AML-193 (cell line): ENCODE measurements at places on chromosomes 5 and 9.

DNA sequence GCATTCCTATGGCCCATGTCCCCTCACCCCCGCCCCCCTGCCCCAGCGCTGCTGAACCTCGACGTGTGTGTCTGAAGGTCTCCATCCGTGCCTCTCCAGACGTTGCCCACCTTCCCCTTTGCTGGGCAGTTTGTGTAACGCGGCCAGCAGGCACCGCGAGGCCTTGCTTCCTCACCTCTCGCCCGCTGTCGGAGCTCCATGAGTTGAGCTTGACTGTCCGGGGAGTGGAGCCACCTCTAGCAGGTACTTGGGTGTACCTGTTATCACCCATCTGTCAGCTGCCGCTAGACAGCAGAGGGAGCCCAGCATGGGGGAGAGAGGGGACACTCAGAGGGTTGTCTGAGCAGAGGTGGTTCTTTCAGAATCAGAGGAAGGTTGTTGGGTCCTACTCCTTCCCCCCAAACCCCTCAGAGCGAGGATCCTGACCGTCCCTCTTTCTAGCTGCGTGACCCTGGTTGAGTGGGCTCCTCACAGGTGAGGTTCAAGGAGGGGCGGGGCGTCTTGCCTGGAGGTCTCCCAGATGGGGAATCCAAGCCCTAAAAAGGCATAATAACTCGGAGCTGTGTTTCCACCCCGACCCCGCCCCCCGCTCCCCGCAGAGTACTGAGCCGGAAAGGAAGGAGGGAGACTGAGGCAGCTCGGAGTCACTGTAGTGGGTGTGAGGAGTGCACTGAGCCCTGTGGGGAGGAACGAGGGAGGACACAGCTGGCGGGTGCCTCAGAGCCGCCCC lies 184.7 kb downstream of the C9orf50 start:
- DNase-seq = no peak

DNA sequence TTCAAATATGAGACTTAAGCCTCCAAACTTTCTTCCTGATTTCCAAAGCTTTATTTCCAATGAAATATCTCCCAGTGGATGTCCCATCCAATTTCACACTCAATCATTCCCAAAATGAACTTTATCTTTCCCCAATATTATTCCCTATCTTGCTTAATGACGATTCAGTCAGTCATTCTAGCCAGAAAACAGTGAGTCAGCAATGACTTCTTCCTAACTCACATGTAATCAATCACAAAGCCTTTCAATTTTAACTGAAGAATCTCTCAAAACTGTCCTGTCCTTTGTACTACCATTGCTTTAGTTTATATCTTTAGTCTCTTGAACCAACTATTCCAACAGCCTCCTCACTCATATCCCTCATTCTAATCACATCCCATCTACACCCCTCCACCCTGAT lies 34.9 kb downstream of the NSA2 start:
- no peak for DNase-seq

DNA sequence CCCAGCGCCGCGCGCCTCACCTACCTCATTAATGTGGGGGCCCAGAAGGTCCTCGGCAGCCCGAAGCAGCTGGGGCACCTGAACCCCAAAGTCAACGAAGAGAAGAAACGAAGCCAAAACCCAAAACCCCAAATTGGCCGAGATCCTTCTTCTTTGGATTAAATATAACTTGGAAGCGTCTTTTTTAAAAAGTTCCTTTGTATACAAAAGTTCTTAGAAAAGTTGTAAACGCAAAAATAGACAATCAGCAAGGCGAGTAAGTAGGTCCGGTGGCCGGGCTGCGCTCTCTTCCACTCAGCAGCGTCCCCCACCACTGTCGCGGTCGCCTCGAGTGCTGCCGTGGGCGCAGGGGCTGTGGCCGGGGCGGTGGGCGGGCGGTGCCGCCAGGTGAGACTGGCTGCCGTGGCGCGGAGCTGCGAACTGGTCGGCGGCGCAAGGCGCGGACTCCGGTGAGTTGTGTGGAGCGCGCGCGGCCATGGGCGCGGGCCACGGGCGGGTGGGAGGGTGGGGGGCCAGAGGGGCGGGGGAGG lies 360 bp downstream of the KLF4 start:
- DNase-seq = no peak

- no peak for DNase-seq
Measured at GRCh38 chr9:35257986-35258659, 96.3 kb downstream of the UNC13B start.

GRCh38 chr5:139644001-139644456 lies 4.1 kb upstream of the CXXC5 start:
- no peak for DNase-seq

DNA sequence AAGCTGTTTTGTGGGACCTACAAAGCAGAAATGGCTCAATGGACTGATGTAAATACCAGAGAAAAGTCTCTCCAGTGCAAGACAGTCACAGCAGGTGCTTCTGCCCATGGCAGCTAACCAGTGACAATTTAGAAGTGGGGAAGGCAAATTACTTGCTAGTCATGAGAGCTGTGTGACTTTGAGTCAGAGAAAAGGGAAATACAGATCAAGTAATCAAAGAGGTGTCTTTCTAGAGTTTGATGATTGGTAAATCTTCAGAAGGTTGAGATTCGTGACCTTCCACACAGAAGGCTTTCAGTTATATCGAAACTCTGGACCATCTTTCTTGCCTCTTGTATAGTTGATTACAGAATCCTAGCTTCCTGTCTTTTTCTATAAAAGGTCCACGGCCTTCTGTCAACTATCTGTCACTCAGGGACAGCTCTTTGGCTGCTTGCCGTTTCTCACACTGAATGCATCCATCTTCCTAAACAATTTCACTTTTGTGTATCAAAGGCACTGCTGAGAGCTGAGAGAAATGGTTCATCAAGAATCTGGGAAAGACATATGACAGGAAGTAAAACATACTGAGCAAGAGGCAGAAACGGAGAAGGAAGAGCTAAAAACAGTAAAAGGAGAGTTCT lies 993.9 kb upstream of the ACO1 start:
- DNase-seq = no peak

- no peak for DNase-seq
Measured at GRCh38 chr9:123083680-123084079, 50.2 kb downstream of the GPR21 start.

DNA sequence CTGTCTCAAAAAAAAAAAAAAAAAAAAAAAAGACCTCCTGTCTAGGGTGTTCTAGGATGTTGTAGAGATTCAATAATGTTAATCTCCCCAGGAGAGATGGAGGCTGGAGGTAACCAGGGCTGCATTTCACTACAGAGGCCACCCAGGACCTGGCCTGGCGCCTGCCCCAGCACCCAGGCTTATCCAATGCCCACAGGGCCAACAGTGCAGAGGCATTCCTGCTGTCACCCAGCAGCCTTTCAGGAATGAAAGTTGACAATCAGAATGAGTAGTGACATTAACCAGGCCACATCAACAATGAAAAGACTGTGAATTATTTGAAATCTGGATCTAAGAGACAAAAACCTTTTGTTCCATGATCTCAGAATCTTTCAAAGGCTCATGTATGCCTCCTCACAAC lies 36.2 kb upstream of the GABRP start:
- DNase-seq = no peak

DNA sequence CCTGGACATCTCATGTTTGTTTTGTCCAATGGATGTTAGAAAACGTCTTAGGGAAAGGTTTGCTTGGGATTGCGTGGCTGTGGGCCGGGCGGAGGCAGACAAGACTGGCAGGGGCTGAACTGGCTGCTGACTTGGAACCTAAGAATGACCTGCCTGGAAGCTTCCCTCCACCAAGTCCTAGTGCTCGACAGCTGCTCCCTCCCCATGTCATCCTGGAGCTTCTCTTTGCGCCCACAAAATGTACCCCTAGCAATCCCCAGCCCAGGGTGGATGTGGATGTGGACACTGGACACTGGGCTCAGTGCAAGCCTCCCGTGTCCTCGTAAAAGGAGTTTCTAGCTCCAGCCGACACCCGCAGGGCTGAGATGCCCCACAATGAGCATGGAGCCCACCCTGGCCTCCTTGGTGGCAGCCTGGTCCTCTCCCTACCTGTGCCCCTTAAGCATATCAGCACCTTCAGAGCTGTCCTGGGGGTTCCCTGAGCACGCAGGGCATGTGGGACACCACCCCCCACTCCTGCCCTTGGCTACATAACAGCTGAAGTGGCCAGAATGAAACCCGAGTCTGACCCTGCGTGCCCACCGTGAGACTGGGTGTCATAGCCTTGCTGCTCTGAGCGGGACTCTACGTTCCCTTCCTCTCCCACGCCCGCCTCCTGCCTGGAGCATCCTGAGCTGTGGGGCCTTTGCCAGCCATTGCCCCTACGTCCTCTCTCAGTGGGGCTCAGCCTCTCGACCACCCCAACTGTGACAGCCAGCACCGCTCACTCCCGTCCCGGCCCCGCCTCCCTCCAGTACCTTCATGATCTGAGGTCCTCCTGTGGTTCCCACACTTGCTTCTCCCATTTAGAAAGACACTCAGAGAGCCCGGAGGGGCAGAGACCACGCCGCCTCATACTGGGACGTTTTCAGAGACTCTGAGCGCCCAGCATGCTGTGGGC lies 180.8 kb downstream of the ROR2 start:
- DNase-seq = no peak

- no peak for DNase-seq
Measured at GRCh38 chr5:174319551-174319950, 274.0 kb downstream of the NSG2 start.

DNA sequence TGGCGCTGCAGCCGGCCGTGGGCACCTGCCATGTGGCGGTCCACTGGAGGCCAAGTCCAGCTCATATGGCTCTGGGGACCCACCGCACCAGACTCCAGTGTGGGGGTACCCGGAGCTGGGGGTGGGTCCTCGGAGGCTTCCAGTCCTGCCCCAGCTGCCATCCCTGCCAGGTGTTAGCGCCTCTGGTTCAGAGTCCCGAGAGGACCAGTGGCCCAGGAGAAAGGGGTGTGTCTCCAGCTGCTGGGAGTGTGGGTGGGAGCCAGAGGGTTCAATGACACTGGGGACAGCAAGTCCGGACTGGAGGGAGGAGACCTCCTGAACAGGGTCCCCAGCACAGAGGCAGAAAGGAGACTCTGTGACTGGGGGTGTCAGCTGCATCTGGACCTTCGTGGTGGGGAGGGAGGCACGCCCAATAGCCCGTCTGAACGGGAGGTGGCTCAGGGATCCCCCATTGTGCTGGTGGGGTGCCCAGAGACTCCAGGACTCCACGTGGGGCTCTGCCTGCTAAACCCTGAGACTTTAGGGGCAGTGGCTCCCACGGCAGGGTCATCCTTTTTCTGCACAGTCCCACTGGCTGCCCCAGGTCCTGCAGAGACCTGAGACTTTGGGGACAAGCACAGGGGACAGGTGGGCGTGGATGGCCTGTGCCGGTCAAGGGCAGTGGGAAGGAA lies 2.4 kb upstream of the AHRR start:
- no peak for DNase-seq

- DNase-seq = no peak
Measured at GRCh38 chr5:113270086-113270485, 164.7 kb downstream of the TSSK1B start.

- DNase-seq = no peak
Measured at GRCh38 chr5:36651761-36652685, 45.6 kb downstream of the SLC1A3 start.

- DNase-seq = no peak
Measured at GRCh38 chr9:87725356-87725899, 491 bp upstream of the CTSL start.

GRCh38 chr5:32639943-32640342 lies 54.6 kb downstream of the SUB1 start:
- DNase-seq = no peak

DNA sequence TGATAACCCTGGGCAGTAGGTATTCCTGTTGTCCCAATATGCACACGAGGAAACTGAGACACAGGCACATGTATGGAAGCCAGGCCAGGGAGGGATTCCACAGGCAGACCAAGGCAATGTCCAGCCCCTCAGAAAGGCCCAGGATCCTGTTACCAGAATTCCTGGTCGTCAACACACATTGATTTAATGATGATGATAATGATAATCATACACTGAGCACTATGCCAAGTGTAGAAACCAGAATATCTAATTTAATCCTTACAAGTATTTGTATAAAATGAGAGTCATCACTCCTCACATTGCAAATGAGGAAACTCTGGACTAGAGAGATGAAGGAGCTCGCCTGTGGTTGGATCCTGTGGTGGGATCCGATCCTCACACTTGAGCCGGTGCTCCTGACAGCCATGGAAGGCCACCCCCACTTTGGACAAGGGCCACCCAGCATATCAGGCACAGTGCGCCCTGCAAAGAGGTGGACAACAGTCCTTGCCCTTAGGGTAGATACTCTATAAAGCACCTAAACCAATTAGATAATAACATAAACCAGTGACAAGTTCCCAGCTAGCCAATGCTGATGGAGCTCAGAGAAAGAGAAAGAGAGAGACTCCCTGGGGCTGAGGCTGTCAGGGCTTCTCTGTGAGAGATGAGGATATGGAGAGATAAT lies 185.3 kb downstream of the SLIT3 start:
- DNase-seq = no peak

DNA sequence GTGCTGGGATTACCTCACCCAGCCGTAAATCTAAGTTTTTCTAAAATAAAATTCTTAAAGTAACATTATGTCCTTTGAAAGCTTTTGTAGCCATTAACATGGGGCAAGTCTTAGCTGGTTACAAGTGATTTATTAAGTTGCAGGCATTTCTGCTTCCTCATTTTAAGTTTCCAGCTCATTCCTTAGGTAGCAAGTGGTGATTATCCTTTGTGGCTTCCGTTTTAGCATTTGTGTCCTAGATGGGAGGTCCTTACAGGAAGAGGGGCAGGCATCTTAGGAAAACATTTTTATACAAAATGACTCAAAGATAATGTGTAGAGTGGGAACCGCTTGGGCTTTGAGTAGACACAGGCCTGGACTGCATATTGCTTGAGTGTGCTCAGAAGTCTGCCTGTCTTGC lies 35.0 kb upstream of the ROPN1L start:
- no peak for DNase-seq

GRCh38 chr5:156473269-156473908 lies 146.4 kb downstream of the SGCD start:
- DNase-seq = peak; percentile 47

DNA sequence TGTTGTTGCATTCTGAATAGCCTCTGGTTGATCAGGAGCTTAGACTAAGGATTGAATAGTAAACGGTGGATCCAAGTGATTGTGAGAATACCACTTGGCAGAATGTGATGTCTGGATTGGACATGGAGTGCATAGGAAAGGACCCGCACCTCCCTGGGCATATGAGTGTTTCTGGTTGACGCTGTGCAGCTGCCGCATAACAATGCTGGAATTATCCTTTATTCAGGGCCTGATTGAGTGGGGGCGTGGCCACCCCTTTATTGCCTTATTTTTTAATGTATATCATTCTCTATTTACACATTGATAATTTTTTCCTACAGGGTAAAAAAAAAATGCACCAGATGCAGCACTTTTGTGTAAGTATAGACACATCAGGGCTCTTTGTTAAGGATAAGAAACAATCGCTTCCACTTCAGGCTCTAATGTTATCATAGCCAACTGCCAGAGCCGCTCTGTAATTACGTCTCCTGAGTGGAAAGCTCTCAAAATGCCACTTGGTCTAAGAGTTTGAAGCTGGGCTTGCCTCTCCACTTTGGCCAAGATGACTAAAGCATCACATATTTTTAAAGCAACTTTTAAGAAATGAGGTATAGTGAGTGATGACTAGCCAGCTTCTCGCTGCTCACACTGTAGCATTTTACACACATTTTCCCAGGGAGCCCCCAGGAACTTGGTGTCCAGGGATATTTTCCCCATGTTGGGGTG lies 5.7 kb downstream of the FGD3 start:
- no peak for DNase-seq

GRCh38 chr5:102933316-102933715 lies 178.2 kb downstream of the PAM start:
- DNase-seq = no peak
